Suprapubic skin (tissue), 4 donors: ENCODE measurements at places on chromosomes 6 and 20. TPM values are rescaled to one million over a fixed set of nuclear protein-coding genes. Genes with fewer than 3 reads are reported as not detected.

Gene TFAP2C
- 88.0 TPM for total RNA-seq

Gene COL11A2
- 0.97 TPM for total RNA-seq

Gene PLG
- total RNA-seq, result not detected

Gene ARFGEF3
- total RNA-seq, result 5.1 TPM

Gene HLA-DQB2
- 70.5 TPM for total RNA-seq

Gene MAS1
- not detected for total RNA-seq

Gene FOXF2
- total RNA-seq, result 3.0 TPM

Gene EMILIN3
- total RNA-seq, result 5.0 TPM

Gene GRM1
- 0.48 TPM for total RNA-seq

Gene ERVFRD-1
- not detected for total RNA-seq

Gene SIRPG
- not detected for total RNA-seq

Gene FRK
- 1.6 TPM for total RNA-seq

Gene TBX18
- 3.2 TPM for total RNA-seq

DNA sequence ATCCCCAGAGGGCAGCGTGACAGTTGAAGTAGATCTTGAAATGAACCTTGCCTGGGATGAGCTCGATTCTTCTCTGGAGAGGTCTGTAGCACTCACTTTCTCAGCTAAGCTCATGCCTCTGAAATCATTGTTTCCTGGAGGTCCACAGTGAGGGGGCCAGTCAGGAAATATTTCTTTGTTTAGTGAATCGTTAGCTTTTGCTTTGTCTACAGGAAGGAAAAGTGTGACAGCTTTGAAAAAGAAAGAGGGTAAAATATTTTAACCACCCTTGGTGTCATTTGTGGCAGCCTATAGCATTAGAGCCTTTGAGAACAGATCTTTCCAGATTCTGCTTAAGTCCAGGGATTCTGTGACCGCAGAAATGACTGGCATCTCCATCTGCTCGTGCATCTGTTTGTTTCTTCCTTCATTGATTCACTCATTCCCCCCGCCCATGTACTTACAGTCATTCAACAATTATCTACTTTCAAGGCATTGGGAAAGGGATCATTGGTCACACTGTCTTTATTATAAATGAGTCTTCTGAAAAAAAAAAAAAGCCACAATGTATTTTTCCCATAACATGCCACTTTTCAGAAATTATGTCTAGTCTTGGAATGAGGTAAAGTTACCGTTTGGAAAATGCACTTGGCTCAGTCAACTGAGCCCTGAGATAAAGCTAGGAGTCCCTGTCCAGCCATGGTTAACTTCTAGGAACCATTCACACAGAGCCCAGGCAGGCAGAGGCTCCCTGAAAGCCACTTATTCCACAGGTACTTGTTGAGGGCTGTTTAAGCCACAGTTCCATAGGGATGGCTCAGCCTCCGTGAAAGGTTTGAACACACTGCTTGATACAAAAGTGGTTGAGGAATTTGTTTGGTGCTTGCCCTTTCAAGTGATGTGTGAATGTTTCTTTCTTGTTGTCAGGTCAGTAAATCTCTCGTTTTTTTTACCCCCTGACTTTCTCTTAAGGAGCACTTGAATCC lies 86.0 kb downstream of the TIAM2 start:
- no peak overlapping the region for H3K27ac ChIP-seq
- no peaks in the 10 kb centered on the region for H3K4me1 ChIP-seq
- no peak overlapping the region for H3K4me3 ChIP-seq
- H3K27me3 ChIP-seq, result no peaks in the 10 kb centered on the region

GRCh38 chr6:44072452-44072958 lies 54.7 kb downstream of the MRPL14 start:
- peaks cover 63% of the 10 kb centered on the region for H3K4me1 ChIP-seq
- H3K27me3 ChIP-seq, result no peaks in the 10 kb centered on the region
- DNase-seq, result peak; percentile 58
- no peaks in the 10 kb centered on the region for H3K36me3 ChIP-seq
- H3K27ac ChIP-seq, result peak overlapping the region; percentile 77

DNA sequence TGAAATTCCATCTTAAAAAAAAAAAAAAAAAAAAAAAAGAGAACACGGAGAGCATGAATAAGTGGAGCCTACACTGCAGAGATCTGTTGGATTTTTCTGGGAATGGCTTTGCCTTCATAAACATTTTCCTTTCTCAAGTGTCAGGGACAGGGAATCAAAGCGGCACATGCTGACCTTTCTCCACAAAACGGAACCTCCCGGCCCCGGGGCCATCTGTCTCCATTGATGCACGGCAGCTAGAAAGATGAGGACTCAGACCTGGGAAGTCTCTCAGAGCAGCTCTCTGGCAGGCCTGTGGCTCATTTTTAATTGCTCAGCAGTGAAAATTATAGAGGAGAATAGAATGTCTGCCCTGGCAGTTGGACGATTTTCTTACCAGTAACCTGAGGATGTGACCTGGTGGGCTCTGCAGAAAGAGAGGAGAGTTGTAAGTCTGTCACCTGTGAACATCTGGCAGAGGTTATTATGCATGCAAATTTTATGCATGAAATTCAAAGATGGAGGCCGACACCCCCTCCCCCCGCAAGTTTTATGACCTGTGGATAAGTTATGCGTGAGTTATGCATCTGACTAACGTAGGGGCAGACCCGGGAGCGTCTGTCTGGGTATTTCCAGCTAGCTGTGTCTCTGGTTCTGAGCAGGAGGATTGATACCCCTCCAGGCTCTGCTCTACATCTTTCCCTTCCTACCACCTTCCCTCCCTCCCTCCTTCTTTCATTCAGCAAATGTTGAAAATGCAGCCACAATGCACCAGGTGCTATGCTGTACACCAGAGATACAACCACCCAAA lies 352.5 kb downstream of the CDH26 start:
- H3K27ac ChIP-seq, result no peak overlapping the region
- no peaks in the 10 kb centered on the region for H3K4me1 ChIP-seq
- no peak overlapping the region for H3K4me3 ChIP-seq
- H3K36me3 ChIP-seq, result no peaks in the 10 kb centered on the region
- H3K27me3 ChIP-seq, result no peaks in the 10 kb centered on the region

- peak overlapping the region; percentile 98 for H3K4me3 ChIP-seq
- H3K27me3 ChIP-seq, result no peaks in the 10 kb centered on the region
- H3K36me3 ChIP-seq, result no peaks in the 10 kb centered on the region
- H3K4me1 ChIP-seq, result peaks cover 44% of the 10 kb centered on the region
- peak; percentile 87 for DNase-seq
Measured at GRCh38 chr6:136791296-136792094, 782 bp downstream of the MAP3K5 start.

- no peak for DNase-seq
- H3K27me3 ChIP-seq, result no peaks in the 10 kb centered on the region
- no peaks in the 10 kb centered on the region for H3K4me1 ChIP-seq
- no peak overlapping the region for H3K4me3 ChIP-seq
Measured at GRCh38 chr6:110566346-110567125, 90.1 kb upstream of the SLC22A16 start.

DNA sequence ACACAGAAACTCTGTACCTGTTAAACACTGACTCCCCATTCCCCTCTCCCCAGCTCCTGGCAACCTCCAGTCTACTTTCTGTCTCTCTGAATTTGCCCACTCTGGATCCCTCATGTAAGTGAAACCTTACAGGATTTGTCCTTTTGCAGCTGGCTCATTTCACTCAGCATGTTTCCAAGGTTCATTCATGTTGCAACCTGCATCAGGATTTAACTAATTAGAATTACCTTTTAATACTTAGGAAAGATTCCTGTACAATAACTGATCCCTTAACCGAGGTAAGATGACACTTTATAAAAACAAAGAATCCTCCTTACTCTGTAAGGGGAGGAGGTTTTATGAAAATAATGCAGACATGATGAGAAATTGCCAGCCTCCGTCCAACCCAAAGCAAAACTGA lies 113.1 kb upstream of the MTHFD1L start:
- no peaks in the 10 kb centered on the region for H3K36me3 ChIP-seq
- DNase-seq, result no peak
- no peak overlapping the region for H3K4me3 ChIP-seq
- H3K27me3 ChIP-seq, result no peaks in the 10 kb centered on the region

DNA sequence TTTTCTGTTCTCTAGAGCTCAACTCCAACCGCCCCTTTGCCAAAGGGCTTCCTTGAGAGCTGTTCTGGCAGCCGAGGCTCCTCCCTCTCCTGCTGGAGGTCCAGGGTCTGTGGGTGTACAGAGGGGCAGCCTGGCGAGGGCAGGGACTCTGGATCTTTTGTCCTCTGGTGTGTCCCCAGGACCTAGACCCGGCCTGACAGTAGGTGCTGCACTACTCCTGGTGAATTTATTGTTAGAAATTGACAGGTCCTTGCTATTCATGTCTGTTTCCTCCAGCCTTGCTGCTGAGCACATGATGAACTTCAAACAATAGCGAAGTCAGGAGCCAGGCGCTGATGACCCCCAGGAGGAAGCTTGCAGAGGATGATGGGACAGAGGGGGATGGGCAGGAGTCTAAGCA lies 234.7 kb upstream of the SULF2 start:
- H3K36me3 ChIP-seq, result no peaks in the 10 kb centered on the region
- H3K4me3 ChIP-seq, result no peak overlapping the region
- H3K27me3 ChIP-seq, result peaks cover 13% of the 10 kb centered on the region
- H3K4me1 ChIP-seq, result peaks cover 5% of the 10 kb centered on the region
- DNase-seq, result no peak

- H3K27ac ChIP-seq, result no peak overlapping the region
- H3K4me1 ChIP-seq, result no peaks in the 10 kb centered on the region
- H3K4me3 ChIP-seq, result no peak overlapping the region
- DNase-seq, result no peak
Measured at GRCh38 chr6:87848616-87849015, 146.6 kb upstream of the AKIRIN2 start.

- H3K4me1 ChIP-seq, result no peaks in the 10 kb centered on the region
- H3K4me3 ChIP-seq, result no peak overlapping the region
- no peaks in the 10 kb centered on the region for H3K36me3 ChIP-seq
- no peak for DNase-seq
- no peaks in the 10 kb centered on the region for H3K27me3 ChIP-seq
- no peak overlapping the region for H3K27ac ChIP-seq
Measured at GRCh38 chr6:72930556-72931132, 294.7 kb downstream of the KHDC1L start.

- H3K27me3 ChIP-seq, result no peaks in the 10 kb centered on the region
- H3K36me3 ChIP-seq, result no peaks in the 10 kb centered on the region
- H3K27ac ChIP-seq, result no peak overlapping the region
- peaks cover 7% of the 10 kb centered on the region for H3K4me1 ChIP-seq
- no peak for DNase-seq
Measured at GRCh38 chr6:35136185-35136584, 5.0 kb downstream of the TCP11 start.

- DNase-seq, result no peak
- H3K36me3 ChIP-seq, result no peaks in the 10 kb centered on the region
- no peak overlapping the region for H3K4me3 ChIP-seq
- H3K27ac ChIP-seq, result no peak overlapping the region
Measured at GRCh38 chr6:56396435-56396834, 149.1 kb upstream of the COL21A1 start.

DNA sequence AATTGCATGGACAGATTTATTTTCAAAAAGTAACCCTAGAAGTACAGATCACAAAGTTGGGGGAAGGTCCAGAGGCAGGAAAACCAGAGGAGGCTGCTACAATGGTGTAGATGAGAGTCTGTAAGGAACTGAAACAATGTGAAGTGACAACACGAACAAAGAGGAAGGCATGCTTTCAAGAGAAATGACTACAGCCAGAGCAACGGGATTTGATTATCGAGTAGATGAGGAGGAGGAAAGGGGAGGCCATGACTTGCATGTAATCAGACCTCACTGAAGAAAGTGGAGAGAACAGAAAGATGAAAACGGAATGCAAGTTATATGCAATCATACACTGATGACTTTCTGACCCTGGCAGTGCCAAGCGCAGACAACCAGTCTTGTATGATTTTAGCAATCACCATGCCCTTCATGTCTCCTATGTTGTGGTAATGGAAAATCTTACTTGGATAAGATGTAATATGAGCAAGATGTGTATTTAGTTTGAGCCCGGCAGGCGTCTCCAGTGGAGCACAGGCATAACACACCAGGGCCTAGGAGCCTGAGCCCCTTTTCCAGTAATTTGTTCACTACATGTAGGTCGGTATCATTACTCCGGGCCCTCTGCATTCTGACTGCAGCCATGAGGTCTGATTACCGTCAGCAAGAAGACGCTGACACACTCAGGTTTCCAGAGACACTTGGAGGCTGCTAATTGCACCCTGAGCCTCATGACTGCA lies 34.0 kb upstream of the FAM83C start:
- no peak overlapping the region for H3K4me3 ChIP-seq
- H3K27me3 ChIP-seq, result no peaks in the 10 kb centered on the region
- no peak for DNase-seq
- H3K36me3 ChIP-seq, result no peaks in the 10 kb centered on the region
- peaks cover 7% of the 10 kb centered on the region for H3K4me1 ChIP-seq
- no peak overlapping the region for H3K27ac ChIP-seq

- H3K27me3 ChIP-seq, result no peaks in the 10 kb centered on the region
- no peak for DNase-seq
- no peaks in the 10 kb centered on the region for H3K4me1 ChIP-seq
- H3K4me3 ChIP-seq, result no peak overlapping the region
Measured at GRCh38 chr20:35497780-35498189, 31.7 kb downstream of the C20orf173 start.

DNA sequence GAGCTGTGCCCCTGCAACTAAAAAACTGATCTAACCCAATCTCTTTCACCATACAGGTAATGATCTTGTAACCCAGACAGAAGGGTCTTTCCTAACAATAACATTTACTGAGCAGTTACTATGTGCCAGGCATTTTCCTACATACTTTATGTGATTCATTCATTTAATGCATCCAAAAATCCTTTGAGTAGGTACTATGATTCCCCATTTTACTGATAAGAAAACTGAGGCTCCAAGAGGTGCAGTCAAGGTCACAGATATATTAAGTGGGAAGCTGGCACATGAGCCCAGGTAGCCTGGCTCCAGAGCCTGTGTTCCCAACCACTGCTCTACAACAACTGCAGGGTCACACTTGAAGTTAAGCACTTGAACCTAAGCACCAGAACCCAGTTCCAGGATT lies 87.6 kb downstream of the NCR2 start:
- peaks cover 8% of the 10 kb centered on the region for H3K27me3 ChIP-seq
- H3K27ac ChIP-seq, result no peak overlapping the region
- DNase-seq, result no peak
- no peak overlapping the region for H3K4me3 ChIP-seq

DNA sequence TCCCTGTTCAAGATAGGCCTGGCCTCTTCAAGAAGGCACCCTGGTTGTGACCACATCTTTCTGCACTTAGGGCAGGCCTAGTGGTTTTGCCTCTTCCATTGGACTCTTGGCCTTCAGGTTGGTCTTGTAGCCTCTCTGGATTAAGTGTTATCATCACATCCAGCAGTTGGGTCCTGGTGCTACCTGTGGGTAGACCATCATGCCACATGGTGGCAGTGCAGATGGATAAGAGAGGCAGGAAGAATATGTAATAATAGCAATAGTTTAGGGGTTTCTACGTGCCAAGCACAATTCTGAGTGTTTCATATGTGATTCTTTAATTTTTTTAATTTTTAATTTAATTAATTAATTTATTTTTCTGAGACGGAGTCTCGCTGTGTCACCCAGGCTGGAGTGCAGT lies 28.5 kb upstream of the SNRPB2 start:
- no peak overlapping the region for H3K4me3 ChIP-seq
- peaks cover 5% of the 10 kb centered on the region for H3K27me3 ChIP-seq
- H3K36me3 ChIP-seq, result no peaks in the 10 kb centered on the region

GRCh38 chr6:35651244-35651643 lies 37.5 kb downstream of the FKBP5 start:
- peaks cover 9% of the 10 kb centered on the region for H3K4me1 ChIP-seq
- no peak for DNase-seq
- no peak overlapping the region for H3K4me3 ChIP-seq
- H3K27me3 ChIP-seq, result no peaks in the 10 kb centered on the region
- no peak overlapping the region for H3K27ac ChIP-seq

- H3K27me3 ChIP-seq, result no peaks in the 10 kb centered on the region
- DNase-seq, result no peak
- no peak overlapping the region for H3K27ac ChIP-seq
- peaks cover 4% of the 10 kb centered on the region for H3K4me1 ChIP-seq
- H3K36me3 ChIP-seq, result no peaks in the 10 kb centered on the region
Measured at GRCh38 chr20:25173321-25173720, 22.2 kb upstream of the ENTPD6 start.
